CD4-positive, alpha-beta T cell treated with Interleukin-15 for 1 hour (primary cell): ENCODE measurements at places on chromosomes 6 and 20.

- no peak for DNase-seq
These were observed 43.5 kb upstream of the TGM2 start for GRCh38 chr20:38208523-38208922.

DNA sequence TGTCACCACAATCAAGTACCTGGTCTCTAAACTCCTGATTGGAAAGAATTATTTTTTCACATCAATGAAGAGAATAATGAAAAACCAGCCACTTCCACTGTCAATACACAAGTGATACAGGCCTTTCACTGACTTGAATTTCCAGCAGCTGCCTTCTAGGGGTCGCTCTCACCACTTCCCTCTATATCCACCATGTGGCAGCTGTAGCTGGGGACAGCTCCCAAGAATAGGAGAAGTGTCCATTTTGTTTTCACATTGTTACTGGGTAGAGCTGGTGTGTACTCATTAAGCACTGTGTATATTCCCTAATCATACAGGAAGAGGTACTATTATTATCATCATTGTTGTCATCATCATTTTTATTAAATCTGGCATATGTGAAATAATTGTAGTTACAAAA is 438.4 kb upstream of the SPTLC3 start:
- DNase-seq, result no peak

- no peak for DNase-seq
These were observed 7.6 kb downstream of the MOCS1 start for GRCh38 chr6:39926668-39927067.

GRCh38 chr6:16503970-16504415 is 257.3 kb downstream of the ATXN1 start:
- DNase-seq, result no peak
